DND-41 (cell line): ENCODE measurements at places on chromosomes 12 and 14.

- no peak for DNase-seq
Observed at GRCh38 chr12:111643427-111643826, 42.3 kb downstream of the BRAP start.

DNA sequence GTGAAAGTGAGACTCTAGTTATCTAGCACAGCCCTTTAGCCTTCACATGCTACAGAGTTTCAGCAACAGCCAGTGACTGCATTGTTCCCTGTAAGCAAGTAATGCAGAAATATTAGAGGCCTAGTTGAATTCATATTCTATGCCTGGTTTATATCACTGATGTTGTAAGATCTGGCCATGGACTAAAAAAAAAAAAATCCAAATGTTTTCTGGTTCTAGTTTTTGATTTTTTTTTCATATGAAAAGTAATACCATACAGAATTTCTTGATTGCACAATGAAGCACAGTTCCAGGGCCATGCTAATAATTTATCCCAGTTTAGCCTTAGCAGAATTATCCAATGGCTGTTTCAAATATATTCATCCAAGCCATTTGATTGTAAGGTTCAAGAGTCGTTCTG lies 341.5 kb upstream of the DDHD1 start:
- no peak for DNase-seq

DNA sequence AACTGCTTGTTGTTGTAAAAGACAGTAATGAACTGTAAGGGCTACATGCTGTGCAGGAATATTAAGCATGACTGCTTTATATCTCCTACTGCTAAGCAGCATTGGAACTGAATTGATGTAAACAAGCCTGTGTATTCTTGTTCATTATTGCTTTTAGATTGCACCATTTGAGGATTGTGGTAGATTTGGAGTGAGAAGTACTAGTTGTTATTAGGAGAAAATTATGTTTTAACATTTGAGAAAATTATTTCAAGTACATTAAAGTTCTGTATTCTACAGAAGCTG lies 212.7 kb downstream of the ERC1 start:
- no peak for DNase-seq

- no peak for DNase-seq
Observed at GRCh38 chr12:93812626-93813025, 135.5 kb downstream of the CRADD start.

GRCh38 chr12:89568484-89568883 lies 42.6 kb upstream of the POC1B start:
- no peak for DNase-seq
